ENCODE measurements at places on chromosomes 2 and 18.

- no peak for DNase-seq
Observed at GRCh38 chr18:63162271-63163014, 157.1 kb downstream of the BCL2 start.

- no peak for DNase-seq
Observed at GRCh38 chr18:22322243-22322691, 95.4 kb downstream of the CTAGE1 start.

- DNase-seq = no peak
Observed at GRCh38 chr2:138919120-138919747, 139.0 kb upstream of the NXPH2 start.

GRCh38 chr2:15357922-15358321, 203.2 kb downstream of the NBAS start:
- DNase-seq = no peak

DNA sequence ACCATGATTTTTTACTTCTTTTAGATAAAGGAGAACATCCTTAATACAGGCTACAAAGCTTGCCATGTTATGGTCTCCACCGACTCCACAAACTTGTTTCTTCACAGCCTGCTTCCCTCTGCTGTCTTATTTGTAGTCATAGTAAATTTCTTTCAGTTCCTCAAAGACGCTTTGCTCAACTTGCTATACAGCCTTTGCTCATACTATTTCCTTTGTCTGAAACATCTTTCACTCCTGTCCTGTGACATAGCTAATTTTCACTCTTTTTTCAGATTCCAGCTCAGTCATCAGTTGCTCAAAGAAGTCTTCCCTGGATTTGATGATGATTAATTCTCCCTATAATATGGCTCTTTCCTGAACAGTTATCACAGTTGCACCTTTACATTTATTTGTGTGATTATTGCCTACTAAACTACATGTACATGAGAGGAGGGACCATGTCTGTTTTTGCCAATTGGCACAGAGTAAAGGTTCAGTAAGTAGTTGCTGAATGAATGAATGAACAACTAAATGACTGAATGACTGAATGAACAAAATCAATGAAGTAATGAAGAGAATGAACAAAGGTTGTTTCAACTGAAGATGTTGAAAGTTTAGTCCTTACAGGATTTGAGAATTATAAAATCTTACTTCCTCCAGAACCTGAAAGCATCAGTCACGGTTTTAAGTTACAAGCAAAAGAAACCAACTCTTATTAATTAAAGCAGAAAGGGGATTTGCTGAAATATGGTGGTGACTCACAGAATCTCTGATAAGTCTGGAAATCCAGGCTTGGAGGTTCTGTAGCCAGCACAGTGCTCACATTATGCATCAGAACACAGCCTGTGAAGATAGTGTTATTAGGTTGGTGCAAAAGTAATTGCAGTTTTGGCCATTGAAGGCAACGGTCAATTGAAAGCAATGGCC, 186.4 kb upstream of the FAM98A start:
- no peak for DNase-seq

DNA sequence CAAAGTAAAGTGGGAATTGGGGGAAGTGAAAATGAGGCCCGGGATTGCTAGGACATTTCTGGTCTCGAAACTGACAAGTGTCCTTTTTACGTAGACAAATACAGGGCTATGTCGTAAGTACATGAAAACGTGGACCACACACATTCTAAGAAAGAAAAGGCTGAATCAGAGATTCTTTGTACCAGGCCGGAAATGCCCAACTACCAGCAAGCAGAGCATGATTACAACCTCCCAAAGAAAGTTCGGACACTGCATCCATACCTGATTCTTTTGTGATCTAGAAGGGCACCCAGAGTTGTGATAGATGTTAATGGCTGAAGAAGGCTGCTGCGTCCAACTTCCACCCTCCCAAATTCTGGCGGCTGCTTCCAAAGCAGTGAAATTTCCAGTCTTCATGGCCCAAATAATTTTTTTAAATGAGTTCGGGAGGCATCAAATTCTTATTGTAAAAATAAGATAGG, 1.7 kb downstream of the RBMS1 start:
- no peak for DNase-seq

DNA sequence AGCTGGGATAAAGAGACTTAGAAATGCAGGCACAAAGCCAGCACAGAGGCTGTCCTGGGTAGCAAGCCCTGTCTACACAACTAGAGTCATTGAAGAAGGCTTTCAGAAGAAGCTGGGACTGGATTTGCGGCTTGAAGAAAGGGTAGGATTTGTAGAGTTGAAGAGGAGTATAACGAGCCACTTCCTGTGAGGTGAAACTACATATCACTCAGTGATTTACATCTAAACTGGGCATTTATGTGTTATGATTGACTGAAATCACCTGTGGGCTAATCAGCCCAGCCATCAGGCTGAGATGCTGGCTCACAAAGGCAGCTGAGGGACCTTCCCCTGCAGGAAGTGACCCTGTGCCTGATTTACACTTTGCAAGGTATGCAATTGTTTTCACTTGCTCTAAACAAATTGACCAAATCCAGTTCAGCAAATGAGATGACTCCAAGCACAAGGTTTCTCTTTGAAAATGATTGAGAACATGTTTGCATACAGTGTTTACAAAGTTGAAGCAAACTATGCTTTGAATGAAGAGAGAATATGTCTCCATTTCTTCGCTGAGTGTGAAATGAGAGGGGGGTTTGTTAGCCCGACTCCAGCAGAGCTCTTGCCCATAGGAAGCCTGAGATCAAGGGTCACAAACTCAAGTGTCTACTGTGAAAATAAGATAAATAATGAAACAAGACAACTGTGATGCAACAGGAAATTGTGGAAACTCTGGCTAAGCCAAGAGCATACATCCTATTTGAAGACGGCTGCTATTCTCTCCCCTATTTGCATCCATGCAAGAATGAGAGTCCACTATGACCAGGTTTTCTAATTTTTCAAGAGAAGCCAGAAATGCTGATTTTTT, 69.3 kb upstream of the HK2 start:
- DNase-seq = no peak

GRCh38 chr2:163752267-163752666, 16.5 kb upstream of the FIGN start:
- DNase-seq = no peak

GRCh38 chr2:157986761-157987160, 110.6 kb upstream of the ACVR1 start:
- no peak for DNase-seq

- no peak for DNase-seq
Observed at GRCh38 chr2:54634564-54635511, 88.6 kb upstream of the EML6 start.

GRCh38 chr2:85851253-85852151, 37.3 kb downstream of the ST3GAL5 start:
- no peak for DNase-seq

DNA sequence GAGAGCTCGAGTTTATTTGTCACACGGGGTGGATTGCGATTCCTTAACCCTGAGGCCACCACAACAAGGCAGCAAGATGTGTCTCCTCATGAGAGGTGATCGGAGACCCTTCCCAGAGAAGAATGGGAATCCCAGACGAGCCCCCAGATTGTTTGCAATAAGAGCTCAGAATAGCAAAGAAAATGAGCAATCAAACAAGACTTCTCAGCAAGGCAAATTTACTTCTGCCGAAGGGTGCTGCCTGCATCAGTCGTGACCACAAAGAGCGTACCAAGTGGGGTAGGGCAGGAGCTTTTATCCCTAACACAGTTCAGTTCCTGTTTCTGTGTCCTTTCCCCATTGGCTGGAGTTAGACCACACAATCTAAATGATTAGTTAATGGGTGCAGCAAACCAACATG, 237.5 kb upstream of the SYT4 start:
- DNase-seq = no peak

GRCh38 chr2:5392658-5393057, 299.5 kb upstream of the SOX11 start:
- no peak for DNase-seq

- DNase-seq = no peak
Observed at GRCh38 chr2:28128281-28128950, 237.9 kb downstream of the BABAM2 start.

DNA sequence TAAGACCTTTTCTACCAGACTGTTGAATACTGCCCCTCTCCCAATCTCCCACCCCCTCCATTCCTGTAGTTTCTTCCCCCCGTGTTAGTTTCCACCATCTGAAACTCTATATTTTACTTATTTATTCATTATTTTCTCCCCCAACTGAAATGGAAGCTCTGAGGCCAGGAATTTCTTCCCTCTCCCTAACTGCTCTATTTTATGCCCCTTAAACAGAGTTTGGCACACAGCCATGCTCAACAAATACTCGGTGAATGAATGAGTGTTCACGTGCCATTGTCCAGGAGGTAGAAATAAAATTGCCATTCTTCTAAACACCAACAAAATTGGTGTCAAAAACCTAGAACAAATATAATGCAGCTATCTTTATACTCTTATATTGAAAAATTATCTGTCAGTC, 5.6 kb downstream of the ITGB1BP1 start:
- DNase-seq = no peak

DNA sequence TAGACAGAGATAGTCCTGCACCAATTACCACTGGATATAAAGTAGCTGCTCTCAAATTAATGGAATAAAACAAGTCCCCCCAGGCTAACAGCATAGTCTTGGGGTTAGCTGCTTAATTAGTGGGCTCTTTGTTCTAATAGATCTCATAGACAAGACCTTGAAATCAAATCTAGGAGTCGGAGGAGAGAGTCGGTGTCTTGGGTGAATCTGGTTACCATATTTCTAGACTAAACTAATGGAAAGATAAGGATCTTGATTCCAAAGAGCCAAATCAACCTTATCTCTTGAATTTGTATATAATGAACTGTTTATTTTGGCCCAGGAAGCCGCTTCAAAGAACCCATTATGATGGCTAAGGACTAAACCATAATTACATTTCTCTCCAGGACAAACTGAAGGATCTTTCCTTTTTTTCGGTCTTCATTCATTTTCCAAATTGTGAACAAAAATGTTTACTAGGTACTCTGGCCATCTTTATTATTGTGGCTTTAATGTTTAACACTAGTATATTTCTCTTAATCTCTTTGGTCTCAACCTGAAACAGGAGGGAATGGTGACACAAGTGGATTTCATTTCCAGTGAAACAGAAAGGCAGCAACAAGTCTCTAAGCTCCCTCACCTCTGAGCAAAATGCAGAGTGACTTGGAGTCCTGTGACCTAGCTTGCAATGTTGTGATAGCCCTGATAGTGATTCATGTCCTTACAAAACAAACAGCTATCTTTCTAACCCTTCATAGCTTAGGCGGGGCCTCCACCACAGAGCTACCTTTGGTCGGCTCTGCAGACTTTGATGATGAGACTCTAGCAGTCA, 137.9 kb upstream of the PARD3B start:
- no peak for DNase-seq

DNA sequence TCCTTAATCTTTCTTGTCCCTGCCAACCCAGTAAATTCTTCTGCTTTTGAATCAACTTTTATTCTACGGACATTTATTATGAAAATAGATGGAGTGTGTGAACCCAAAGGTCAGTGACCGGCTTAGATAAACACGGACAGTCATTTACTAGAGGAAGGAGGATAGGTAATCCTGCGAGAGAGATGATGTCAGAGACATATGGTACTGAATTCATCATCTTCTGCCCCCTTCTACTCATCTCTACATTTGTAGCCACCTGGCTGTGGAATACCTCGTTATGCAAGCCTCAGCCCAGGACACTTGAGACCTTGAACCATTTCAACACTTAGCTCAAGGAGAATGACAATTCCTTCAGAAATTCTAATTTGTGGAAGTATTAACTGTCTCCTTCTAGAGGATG, 443.6 kb downstream of the TDRD15 start:
- DNase-seq = no peak

DNA sequence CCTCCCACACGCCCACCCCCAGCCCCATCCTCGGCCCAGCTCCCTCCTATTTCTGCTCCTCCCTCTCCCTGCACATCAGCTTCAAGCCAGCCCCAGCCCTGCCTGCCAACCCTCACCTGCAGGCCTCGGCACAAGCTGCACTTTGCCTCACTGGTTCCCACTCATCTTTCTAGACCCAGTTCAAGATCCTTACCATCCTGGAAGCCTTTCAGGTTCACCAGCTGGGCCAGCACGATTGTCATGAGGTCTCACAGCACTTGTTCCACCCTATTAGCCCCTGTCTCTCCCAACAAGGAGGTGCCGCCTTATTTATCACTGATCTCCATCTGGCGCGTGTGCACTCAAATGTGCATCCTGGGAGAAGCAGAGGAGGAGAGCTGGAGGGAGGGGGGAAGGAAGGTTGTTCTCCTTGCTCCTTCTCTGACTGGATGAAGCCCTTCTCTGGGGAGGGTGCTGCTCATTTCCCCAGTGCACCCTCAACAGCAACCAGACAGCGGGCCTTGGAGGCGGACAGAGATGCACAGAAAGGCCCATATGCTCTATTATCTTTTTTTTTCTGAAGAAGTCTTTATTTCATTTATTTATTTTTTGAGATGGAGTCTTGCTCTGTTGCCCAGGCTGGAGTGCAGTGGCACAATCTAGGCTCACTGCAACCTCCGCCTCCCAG, 15.5 kb upstream of the BIN1 start:
- no peak for DNase-seq

DNA sequence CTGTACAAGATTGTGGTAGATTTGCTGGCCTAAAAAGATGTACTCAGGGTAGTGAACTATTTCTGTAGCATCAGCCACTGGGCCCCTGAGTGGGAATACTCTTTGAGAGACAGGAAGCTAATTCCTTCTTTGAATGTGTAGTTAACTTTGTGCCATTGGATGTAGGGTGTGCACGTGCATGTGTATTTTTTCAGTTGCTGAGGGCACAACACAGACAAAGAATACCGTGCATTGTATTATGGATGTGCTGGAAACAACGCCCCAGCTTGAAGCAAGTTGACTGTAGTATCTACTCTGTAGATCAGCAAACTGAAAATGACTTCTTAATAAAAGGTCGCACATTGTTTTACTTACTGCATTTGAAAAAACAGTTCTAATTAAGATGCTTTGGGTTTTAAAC, 14.1 kb downstream of the CRIM1 start:
- no peak for DNase-seq

DNA sequence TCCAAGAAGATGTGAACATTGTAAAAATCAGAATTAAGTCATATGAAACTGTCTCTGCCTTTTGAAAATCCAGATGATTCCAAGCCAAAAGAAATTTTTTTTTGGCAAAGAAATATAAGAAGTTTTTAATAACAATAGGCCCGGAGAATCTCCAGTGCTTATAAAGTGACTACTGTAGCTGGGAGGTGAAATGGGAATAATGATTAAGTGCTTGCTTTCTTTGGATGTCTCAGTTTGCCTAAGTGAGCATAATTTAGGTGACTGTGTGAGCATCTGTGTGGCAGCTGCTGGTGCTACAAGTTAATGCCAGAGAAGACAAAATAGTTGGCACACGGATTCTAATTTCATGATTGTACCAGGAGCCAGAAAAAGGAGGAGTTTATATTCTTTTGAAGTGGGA, 185.0 kb downstream of the LTBP1 start:
- DNase-seq = no peak

- no peak for DNase-seq
Observed at GRCh38 chr18:3651266-3651665, 201.3 kb downstream of the TGIF1 start.

- no peak for DNase-seq
Observed at GRCh38 chr2:239870276-239870675, 154.9 kb downstream of the NDUFA10 start.

- DNase-seq = no peak
Observed at GRCh38 chr18:68800075-68800474, 2.2 kb downstream of the CCDC102B start.

Measured in 8988T (cell line).